ENCODE measurements at places on chromosomes 6 and 20.

DNA sequence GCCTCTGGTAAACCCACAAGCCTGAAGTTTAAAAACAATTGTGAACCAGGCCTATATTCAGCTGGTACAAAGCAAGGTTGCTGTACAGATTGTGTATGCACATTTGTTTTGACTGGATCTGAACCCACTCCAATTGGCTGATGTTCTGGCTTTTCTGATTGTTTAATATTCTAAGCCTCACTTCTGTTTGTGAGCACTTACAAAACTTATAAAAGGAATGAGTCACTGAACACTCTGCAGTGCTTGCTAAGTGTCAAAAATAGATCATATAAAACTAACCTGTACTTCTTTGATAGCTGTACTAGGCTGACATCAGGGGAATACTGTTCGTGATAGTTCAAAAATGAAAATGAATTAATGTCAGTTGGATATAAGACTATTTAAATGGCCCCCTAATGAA lies 12.1 kb downstream of the COL21A1 start:
- no peak overlapping the region for H3K4me3 ChIP-seq
- H3K4me1 ChIP-seq, result no peaks in the 10 kb centered on the region
- H3K27ac ChIP-seq, result no peak overlapping the region
- DNase-seq, result no peak

GRCh38 chr6:93293460-93293859 lies 125.9 kb downstream of the EPHA7 start:
- no peak for DNase-seq
- no peak overlapping the region for H3K27ac ChIP-seq
- no peaks in the 10 kb centered on the region for H3K36me3 ChIP-seq
- H3K27me3 ChIP-seq, result no peaks in the 10 kb centered on the region

- DNase-seq, result no peak
- H3K27ac ChIP-seq, result no peak overlapping the region
- H3K36me3 ChIP-seq, result no peaks in the 10 kb centered on the region
- H3K4me3 ChIP-seq, result no peak overlapping the region
- no peaks in the 10 kb centered on the region for H3K4me1 ChIP-seq
Measured at GRCh38 chr20:17822540-17823408, 123.0 kb downstream of the BANF2 start.

- no peaks in the 10 kb centered on the region for H3K36me3 ChIP-seq
- H3K4me3 ChIP-seq, result no peak overlapping the region
- no peak overlapping the region for H3K27ac ChIP-seq
- no peaks in the 10 kb centered on the region for H3K4me1 ChIP-seq
- no peak for DNase-seq
Measured at GRCh38 chr6:148653138-148653776, 93.6 kb upstream of the UST start.

DNA sequence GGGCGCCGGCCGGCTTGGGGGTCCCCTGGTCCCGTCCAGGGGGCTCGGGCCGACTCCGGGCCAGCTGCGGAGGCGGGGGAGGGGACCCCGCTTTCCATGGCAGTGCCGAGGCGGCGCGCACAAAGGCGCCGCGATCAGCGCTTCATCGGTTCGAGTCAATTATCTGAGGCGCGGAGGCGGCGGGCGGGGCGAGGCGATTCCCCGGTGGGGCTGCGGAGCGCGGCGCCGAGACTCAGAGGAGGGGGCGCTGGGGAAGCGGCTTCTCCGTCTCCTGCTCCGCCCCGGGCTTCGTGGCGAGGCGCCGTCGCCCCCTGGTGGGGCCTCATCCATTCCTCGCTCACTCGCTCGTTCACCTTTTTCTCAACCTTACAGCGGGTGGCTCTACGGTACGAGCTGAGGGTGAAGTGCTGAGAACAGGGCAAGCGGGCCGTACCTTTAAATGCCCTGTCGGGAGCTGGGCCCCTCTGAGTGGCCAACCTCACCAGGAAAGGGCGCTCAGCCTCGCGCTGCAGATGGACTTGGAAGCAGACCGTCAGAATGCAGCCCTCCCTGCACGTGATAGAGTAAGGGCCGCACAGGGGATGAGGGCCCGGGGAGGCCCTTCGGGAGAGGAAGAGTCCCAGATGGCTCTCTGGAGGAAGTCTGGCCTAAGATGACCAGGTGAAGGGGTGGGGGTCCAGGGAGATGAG lies 39.9 kb downstream of the SLC52A3 start:
- no peak overlapping the region for H3K27ac ChIP-seq
- peaks cover under 1% of the 10 kb centered on the region for H3K27me3 ChIP-seq
- no peaks in the 10 kb centered on the region for H3K4me1 ChIP-seq
- H3K36me3 ChIP-seq, result no peaks in the 10 kb centered on the region

- no peaks in the 10 kb centered on the region for H3K36me3 ChIP-seq
- H3K27ac ChIP-seq, result no peak overlapping the region
- H3K4me1 ChIP-seq, result no peaks in the 10 kb centered on the region
- no peak for DNase-seq
Measured at GRCh38 chr20:15867899-15868298, 705.3 kb downstream of the KIF16B start.

DNA sequence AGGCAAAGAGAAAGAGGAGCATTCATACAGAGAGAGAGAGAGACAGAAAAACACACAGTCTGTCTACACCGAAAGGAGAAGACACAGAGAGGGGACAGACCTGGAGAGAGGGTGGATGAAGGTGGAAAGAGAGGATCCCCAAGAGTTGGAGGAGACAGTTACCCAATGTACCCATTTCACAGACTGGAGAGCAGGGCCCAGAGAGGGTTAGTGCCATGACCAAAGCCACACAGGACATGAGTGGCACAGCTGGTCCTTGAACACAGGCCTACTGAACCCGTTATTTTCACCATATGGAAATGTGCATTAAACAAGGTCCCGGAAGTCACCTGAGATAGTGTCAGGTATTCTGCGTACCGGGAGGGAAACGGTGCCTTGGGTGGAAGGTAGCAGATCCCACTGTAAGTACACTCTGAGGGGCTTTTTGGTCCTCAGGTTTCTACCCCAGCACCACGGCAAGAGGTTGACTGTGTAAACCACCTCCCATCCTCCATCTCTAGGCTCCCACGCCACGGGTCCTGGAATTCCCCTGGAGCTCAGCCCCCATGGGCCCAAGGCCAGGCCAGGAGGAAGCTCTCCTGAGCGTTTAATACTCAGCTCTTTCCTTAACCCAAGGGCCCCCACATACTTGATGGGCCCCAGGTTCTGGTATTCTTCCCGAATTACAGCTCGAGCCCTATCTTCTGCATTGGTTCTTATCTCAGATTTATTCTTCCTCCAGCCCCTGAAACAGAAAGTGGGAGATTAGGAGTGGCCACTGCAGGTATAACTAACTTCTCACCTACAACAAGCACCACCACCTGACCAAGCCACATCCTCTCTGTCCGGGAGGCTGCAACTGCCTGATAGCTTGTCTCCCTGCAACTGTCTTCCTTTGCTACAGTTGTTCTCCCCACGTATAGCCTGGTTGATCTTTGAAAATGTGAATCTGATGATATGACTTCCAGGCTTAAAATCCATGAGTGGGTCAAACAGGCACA lies 38.4 kb upstream of the OCSTAMP start:
- no peaks in the 10 kb centered on the region for H3K36me3 ChIP-seq
- H3K4me1 ChIP-seq, result no peaks in the 10 kb centered on the region
- no peaks in the 10 kb centered on the region for H3K27me3 ChIP-seq
- H3K27ac ChIP-seq, result no peak overlapping the region

All from DND-41 (cell line).